Epithelial cell of umbilical artery (primary cell): ENCODE measurements at places on chromosomes 7 and 10. TPM values are rescaled to one million over a fixed set of nuclear protein-coding genes. Genes with fewer than 3 reads are reported as not detected.

Gene FOXI2
- total RNA-seq: not detected in 2 replicates

Gene MEOX2
- 3.2 and 34.5 TPM in 2 replicates for total RNA-seq

Gene CCNY
- total RNA-seq: 59.8 and 69.6 TPM in 2 replicates

Gene GPR37
- 1.2 and 6.2 TPM in 2 replicates for total RNA-seq

Gene CRTAC1
- 0.30 and 0.32 TPM in 2 replicates for total RNA-seq

Gene PKD2L1
- not detected in 2 replicates for total RNA-seq

Gene CPA4
- 0.32 and 1.7 TPM in 2 replicates for total RNA-seq

Gene CEP55
- total RNA-seq: 45.8 and 60.8 TPM in 2 replicates

Gene GNAT3
- not detected in 2 replicates for total RNA-seq

Gene TRIM50
- not detected in 2 replicates for total RNA-seq

Gene ZMIZ1
- total RNA-seq: 7.1 and 8.2 TPM in 2 replicates

Gene PNLIP
- total RNA-seq: not detected in 2 replicates

Gene AVL9
- 26.1 and 50.0 TPM in 2 replicates for total RNA-seq

Gene SPDYE3
- total RNA-seq: not detected in 2 replicates

Gene MOGAT3
- total RNA-seq: not detected in 2 replicates

Gene UBN2
- total RNA-seq: 3.2 and 7.1 TPM in 2 replicates

Gene GPR26
- not detected in 2 replicates for total RNA-seq

Gene CASP7
- 43.9 and 66.9 TPM in 2 replicates for total RNA-seq

Gene TET1
- total RNA-seq: 0.32 and 0.46 TPM in 2 replicates

Gene FLNC
- 66.6 and 74.8 TPM in 2 replicates for total RNA-seq

Gene CFAP69
- 1.2 and 1.6 TPM in 2 replicates for total RNA-seq

Gene CHST15
- total RNA-seq: 15.5 and 18.8 TPM in 2 replicates

Gene CCDC3
- 0.61 and 1.3 TPM in 2 replicates for total RNA-seq

Gene INSYN2A
- not detected in 2 replicates for total RNA-seq

Gene LOXL4
- 0.32 and 2.6 TPM in 2 replicates for total RNA-seq

Gene CLDN4
- 0.46 TPM in 1 of 2 replicates, not detected in the other for total RNA-seq

Gene C1GALT1
- 9.4 and 20.7 TPM in 2 replicates for total RNA-seq
